SK-N-SH treated with all-trans-retinoic acid at 6 μM for 48 hours (cell line): ENCODE measurements at places on chromosomes 5 and 9.

GRCh38 chr9:90432951-90433350 lies 209.7 kb downstream of the DIRAS2 start:
- no peak for ATAC-seq

DNA sequence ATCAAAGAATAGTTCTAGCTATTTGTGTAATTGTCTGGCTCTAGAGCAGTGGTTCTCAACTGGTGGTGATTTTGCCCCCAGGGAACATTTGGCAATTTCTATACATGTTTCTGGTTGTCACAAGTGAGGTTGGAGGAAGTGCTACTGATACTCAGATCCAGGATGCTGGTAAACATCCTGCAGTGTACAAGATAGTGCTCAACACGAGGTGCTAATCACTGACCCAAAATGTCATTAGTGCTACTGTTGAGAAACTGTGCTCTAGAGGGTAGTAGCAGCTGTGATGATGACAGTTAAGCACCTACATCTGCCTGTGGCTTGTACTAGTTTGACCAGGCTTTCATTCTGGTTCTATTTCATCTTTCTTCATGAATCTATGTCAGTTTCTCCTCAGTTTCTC lies 22.1 kb downstream of the LRRC19 start:
- no peak for ATAC-seq

DNA sequence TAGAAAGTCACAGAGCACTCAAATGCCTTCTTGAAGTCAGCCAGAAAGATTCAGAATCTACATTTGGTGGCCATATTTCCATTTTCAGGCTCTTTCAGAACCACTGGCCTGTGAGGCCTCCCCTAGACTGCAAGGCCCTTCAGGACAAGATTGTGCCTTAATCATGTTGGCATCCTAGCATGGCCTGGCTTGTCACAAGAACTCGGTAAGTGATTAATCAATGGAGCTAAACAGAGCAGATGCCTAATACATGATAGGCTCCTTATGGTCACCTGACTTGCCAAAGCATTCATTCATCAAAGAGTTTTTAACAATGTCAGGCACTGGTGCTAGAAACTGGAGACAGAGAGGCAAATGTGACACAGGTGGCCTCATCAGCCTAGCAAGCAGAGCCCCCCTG lies 70.3 kb downstream of the PGM5 start:
- no peak for ATAC-seq

- ATAC-seq, result peak; percentile 1; the same call in 1 of the 3 replicates
These were observed 196.2 kb downstream of the AOPEP start for GRCh38 chr9:94922691-94923107.

- ATAC-seq, result no peak
These were observed 122.8 kb downstream of the SIL1 start for GRCh38 chr5:139075066-139076050.

DNA sequence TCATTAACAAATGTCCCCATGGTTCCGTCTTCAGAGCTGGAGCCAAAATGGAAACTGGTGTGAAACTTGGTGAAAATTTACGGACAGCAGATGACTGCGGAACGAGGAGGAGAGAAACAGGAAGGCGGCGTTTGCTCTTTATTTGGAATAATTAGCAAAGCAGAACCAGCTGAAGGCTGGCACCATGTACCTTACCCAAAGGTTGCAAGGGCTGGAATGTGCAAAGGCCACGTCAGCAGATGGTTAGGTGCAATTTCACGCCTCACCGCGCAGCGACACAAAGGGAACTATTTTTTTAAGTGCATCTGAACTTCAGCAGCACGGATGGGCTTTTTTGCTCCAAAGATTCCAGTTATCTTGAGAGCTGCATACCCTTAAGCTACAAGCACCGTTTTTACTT lies 127.4 kb downstream of the COL23A1 start:
- no peak for ATAC-seq

DNA sequence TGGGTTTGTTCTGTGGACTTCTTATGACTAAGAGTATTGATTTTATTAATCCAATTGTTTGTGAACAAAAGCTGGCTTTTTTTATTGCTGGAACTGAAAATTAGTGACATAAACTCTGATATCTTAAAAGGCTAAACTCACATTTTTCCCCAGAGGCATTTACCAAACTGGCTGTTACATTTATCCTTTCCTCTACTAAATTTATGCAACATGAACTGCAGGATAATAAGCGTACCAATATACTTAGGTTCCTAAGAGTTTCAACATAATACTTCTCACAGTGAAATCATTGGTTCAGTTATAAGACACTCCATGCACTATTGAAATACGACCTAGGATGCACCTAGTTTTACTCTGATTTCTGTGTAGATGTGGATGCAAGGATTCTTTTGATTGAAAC lies 560.8 kb upstream of the WWC1 start:
- ATAC-seq, result no peak

- ATAC-seq, result no peak
These were observed 580.8 kb downstream of the BNC2 start for GRCh38 chr9:16289639-16290038.

- no peak for ATAC-seq
These were observed 3.4 kb upstream of the MOCS2 start for GRCh38 chr5:53112909-53113308.

- no peak for ATAC-seq
These were observed 54.6 kb upstream of the ECM2 start for GRCh38 chr9:92590377-92590776.
